ENCODE measurements at places on chromosomes 12 and 14.

- no peak for DNase-seq
These were observed 70.3 kb upstream of the PRMT8 start for GRCh38 chr12:3420693-3421092.

DNA sequence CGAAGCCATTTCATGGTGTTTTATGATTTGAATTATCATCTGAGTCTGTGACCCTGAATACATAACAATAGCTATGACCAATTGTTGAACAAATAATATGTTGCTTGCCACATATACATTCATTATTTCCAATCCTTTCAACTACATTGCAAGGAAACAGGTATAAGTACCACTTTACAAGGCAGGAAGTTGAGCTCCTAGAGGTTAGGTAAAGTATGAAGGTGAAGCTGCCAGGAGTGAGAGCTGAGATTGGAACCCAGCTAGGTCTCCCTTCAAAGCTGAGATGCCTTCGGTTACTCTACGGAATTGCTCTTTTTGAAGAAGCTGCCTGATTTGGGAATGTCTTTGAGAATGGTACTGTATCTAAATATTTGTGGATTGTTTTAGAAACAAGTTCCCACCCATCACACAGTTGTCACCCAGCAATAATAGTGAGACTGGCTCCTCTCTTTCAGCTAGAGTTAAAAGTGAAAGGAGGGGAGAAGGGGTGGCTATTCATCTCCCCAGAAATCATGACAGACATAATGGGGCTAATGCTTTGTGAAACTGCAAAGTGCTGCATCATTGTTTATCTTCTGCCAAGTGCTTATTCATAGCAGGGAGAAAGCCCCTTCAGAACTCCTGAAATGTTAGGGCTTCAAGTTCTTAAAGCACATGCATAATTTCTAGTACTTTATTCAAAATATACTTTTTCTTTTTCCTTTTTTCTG lies 75.9 kb upstream of the AMIGO2 start:
- DNase-seq: no peak

GRCh38 chr12:68478516-68479260 lies 132.0 kb upstream of the RAP1B start:
- no peak for DNase-seq

GRCh38 chr14:103186241-103186822 lies 63.1 kb downstream of the TNFAIP2 start:
- DNase-seq: no peak

- DNase-seq: no peak
These were observed 101.2 kb upstream of the EGLN3 start for GRCh38 chr14:34051966-34052657.

- no peak for DNase-seq
These were observed 129.1 kb upstream of the TMCC3 start for GRCh38 chr12:94779485-94779884.

DNA sequence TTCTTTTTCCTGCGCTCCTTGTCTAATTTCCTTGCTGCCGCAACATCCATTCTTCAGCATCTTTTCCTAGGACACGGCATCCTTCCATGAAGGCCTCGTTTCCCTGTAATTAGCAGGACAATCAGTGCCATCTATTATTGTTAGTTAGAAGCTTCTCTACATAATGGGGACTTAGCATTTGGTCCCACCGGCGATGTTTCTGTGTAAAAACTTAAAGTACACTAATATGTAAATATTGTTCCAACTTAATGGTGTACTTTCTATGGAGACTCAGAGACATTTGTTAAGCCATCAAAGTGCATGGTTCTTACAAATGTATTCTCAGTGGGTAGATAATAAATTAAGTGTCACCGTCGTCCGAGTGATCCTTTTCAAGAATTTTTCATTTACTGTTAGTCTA lies 17.4 kb downstream of the KCNC2 start:
- no peak for DNase-seq

DNA sequence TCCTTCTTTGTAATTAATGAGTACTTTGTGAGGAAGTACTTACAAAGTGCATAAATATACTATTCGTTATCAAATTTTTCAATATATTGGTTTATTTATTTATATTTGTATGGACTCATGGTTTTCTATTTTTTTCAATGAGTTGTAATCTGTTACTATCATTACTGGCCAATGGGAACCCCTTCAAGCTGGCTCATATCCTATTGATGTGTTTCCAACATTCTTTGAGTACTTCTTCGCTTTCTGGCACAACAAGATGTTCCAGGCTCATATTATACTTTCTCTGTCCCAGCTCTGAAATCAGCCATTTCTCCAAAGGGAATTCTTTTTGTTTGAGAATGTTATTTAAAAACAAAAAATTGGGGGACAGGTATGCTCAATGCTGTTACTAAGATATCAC lies 17.5 kb downstream of the YBX3 start:
- DNase-seq: no peak

GRCh38 chr14:104499784-104500760 lies 79.5 kb upstream of the C14orf180 start:
- no peak for DNase-seq

GRCh38 chr14:102234331-102235264 lies 70.4 kb downstream of the MOK start:
- DNase-seq: no peak

DNA sequence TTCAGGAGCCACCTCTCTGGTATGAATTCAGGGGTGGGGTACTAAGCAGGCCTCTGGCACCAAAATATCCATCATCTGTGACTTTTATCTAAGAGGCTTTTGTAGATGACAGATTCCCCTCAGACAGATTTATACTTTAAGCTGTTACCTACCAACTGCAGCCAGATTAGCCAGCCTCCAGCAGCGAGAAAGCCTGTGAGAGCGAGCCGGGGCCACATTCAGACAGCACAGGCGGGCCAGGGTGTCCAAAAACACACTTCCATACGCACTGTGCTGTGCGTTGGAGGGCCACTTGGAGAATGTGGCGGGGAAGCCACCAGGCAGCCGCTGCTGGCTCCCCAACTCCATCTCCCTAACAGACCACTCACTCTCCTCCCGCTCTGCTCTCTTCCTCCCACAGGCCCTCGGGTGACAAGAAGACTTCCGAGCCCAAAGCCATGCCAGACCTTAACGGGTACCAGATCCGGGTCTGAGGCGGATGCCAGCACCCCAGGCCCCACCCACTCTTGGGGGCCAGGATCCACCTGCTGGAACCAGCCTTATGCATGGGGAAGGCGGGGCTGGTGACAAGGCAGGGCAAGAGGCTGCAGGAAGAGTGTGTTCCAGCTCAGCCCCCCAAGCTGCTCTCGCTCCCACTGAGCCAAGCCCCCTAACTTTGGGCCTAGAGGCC lies 17.4 kb downstream of the VASH1 start:
- DNase-seq: no peak

- no peak for DNase-seq
These were observed 48.7 kb downstream of the DLK1 start for GRCh38 chr14:100775351-100775830.

DNA sequence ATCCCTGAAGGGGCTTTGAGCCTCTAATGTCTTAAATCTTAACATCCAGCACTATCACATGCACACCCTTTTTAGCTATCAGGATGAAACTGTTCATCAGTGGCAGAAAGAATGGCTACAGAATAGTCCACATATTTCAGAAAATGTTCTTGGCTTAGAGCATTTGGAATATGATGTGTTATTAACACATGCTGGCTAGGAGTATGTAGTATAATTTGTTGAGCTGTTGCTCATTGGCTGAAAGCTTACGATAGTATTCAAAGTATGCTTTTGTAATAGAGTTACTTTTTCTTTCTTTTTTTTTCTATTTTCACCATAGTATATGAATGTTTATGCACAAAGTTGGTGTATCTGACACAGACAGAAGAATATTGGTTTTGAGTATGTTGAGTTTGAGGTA lies 55.1 kb downstream of the MNAT1 start:
- DNase-seq: no peak

GRCh38 chr14:63295231-63295685 lies 23.5 kb downstream of the GPHB5 start:
- no peak for DNase-seq

- no peak for DNase-seq
These were observed 116.4 kb downstream of the NUBPL start for GRCh38 chr14:31677630-31678029.

GRCh38 chr12:5590316-5590715 lies 158.4 kb downstream of the NTF3 start:
- no peak for DNase-seq

GRCh38 chr12:132776816-132777568 lies 15.4 kb upstream of the ANKLE2 start:
- DNase-seq: peak; percentile 80

DNA sequence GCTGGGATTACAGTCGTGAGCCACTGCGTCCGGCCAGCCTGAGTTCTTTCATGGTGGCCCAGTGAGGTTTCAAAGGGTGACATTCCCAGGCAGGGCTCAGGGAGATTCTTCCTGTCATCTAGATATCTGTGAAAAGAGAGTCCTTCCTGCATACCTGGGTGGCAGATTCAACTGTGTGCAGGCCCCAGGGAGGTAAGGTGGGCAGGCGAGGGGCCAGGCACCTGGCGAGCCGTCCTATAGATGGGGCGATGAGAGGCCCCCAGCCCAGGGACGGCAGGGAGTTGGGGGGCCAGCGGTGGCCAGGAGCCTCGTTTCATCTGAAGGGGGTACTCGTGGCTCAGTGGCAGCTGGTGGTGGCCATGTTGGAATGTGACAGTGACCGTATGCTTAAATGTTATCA lies 7.1 kb upstream of the EP400 start:
- DNase-seq: peak; percentile 6

DNA sequence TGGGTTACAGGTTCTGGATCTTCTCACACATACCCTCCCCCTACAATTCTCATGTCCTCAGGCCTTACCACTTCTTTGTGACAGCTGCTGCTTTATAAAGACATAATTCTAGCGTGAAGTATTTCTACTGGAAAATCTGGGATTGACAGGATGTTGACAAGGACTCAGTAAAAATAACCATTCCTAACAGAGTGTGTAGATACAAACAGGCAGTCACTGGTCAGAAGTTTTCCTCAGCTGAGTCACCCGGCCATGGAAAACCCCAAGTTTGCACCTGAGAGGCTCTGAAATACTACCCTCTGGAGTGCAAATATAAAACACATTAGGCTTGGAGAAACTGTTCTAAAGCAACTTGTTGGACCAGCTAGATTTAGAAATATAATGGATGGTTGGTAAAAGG lies 54.4 kb downstream of the SPPL3 start:
- no peak for DNase-seq

GRCh38 chr12:30885321-30885720 lies 41.2 kb upstream of the TSPAN11 start:
- DNase-seq: no peak

GRCh38 chr12:77104286-77104685 lies 38.9 kb upstream of the E2F7 start:
- no peak for DNase-seq

DNA sequence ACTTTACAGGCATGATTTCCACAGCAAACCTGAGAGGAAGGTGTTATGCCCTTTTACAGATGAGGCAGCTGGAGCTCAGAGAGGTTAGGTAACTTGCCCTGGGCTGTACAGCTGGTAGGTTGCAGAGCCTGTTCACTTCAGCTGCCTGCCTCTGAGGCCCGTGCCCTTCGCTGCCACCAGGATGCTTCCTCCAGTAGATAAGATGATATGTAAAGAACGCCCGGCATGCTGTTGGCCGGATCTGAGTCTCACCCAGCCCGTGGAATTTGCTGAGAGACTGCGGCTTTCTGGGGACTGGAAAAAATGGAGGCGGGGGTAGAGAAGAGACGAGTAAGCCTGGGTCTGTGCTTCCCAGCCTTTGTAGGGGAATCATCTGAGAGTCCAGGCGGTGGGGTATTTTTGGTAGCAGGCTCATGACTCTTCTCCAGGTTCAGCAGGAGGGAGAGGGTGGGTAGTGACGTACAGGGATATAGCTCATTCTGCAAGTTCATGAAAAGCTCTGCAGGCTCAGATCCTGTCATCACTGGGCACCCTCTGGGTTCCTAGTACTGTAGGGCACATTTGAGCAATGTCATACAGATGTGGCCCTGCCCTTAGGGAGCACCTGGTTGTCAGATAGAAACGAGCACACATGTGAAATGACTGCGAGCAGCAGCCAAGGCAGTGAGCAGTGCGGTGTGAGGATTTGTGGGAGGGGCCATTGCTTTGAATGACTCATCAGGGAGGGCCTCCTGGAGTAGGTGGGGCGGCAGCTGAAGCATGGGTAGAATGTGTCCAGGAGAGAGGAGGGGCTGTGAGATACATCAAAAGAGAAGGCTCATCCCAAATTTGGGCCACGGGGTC lies 159.4 kb downstream of the TSPAN9 start:
- DNase-seq: peak; percentile 64

- no peak for DNase-seq
These were observed 245.8 kb downstream of the AACS start for GRCh38 chr12:125311050-125311449.

DNA sequence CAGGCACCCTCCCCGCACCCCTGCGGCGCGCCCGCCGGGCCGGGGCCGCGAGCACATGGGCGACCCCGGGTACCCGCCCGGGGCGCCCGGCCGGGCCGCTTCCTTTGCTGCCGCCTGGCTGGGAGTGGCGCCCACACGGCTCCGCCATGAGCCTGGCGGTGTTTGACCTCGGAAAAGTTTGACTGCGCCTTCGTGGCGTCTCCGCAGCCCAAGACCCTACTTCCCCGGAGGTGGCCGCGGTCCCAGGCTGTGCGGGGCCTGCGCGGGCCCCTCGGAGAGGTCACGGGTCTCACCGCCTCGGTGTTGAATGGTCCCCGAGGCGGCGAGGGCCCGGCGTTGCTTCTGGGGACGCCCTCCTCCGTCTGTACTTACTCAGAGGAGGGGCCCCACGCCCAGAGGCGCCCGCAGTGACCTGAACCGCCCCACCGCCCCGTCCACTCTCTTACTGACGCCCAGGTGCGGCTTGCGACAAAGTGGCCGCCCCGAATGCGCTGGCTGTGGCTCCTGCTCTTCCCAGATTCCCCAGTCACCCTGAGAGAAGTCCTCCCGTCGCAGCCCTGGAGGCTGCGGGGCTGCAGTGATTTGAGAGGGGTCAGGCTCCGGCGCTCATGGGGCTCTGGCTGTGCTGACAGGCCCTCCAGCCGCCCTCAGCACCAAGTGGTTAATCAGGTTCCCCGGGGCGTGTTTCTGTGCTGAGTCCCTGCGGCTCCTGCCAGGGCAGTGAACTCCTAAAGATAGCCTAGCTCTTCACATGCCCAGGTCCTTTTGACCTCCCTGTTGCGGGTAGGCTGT lies 5.8 kb downstream of the KMT5A start:
- DNase-seq: peak; percentile 60

DNA sequence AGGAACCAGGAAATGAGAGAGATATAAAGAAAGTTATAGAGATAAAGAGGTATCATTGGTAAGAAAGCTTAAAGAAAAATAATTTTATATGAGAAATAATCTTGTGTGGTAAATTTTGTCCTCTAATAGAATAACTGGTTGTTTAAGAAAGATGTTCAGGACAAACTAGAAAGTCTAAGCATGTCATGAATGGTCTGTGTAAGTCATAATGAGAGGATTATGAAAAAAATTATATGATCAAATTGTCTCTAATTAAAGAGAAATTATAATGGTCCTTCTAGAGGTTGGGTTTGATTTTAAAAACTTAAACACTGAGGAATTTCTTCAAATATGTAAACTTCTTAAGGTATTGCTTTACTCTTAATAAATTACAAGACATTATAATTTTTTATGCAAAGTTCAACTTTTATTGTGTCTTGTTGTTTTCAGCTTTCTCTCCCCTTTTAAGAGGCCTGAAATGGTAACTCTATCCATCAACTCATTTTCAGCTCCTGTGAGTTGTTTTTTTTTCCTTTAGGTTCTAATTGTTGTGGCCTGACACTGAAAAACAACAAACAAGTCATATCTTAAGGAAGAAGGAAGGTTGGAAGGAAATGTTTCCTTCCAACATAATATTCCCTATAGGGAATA lies 88.2 kb upstream of the CNOT2 start:
- DNase-seq: no peak

GRCh38 chr12:38711054-38711453 lies 194.3 kb downstream of the CPNE8 start:
- no peak for DNase-seq
